ENCODE measurements at places on chromosomes 5 and 9.

DNA sequence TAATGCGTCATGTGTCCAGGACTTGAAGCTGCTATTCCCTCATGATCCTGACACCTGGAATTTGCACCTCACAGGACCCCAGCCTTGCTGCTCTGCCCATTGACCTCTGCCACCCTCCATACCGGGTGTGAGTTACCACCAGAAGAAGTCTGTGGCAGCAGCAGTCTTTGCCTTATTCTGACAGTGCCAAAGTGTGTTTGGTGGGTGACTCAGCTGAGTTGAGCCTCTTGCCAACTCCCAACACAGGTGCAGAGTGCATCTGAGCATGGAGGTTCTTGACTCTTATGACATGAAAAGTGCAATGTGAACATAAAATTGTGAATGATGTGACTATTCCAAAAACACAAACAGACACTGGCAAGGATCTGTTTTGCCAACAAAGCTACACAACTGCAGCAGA lies 1166.5 kb upstream of the CDH18 start:
- DNase-seq = no peak

GRCh38 chr9:94772144-94772543 lies 45.6 kb downstream of the AOPEP start:
- no peak for DNase-seq

GRCh38 chr5:110032376-110032775 lies 342.6 kb downstream of the MAN2A1 start:
- DNase-seq = no peak

DNA sequence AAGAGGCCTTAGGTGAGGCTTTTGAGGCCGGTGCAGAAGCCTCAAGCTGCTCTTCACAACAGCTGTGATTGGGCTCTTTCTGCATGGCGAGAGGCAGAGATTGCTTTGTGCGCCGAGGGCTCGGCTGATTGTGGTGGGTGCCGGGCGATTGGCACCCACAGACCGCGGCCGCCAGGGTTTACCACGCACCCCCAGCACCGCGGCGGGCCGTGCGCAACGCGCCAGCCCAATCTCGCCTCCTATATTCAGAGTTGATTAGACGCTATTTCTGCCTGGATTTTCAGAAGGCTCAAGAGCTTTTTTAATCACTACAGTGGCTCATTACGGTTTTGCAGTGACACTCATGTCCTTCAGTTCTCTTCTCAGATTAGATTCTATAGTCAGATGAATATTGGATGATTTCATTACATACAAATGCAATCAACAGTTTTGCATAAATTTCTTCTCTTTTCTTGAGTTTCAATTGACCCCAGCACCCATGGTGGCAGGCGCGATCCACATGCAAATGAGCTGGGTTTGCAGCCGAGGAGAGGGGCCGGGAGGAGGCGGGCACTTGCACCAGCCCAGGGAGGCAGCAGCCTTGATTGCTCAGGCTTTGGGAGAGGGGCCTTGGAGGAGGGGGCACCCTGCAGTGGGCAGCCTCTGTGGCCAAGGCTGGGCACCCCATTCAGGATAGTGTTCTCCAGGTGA lies 33.8 kb upstream of the PTGS1 start:
- DNase-seq = no peak

DNA sequence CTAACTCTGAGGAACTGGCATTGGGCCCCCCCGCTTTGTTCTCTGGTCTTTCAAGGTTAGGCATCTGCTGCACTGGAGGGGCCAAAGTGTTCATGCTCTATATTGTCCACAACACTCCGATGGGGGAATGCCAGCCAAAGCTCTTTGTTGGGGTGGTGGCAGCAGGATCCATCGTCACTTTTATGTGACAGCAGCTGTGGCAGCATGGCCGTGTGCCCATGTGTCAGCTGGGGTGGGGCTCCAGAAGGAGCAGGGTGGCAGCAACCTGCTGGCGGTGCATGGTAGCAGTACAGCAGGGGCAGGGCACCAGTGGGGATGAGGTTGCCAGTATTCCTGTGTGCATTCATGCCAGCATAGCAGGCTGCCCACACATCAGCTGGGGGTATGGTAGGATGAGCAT lies 28.2 kb downstream of the ITGA2 start:
- DNase-seq = no peak

GRCh38 chr9:71743217-71743705 lies 25.1 kb downstream of the CEMIP2 start:
- no peak for DNase-seq

DNA sequence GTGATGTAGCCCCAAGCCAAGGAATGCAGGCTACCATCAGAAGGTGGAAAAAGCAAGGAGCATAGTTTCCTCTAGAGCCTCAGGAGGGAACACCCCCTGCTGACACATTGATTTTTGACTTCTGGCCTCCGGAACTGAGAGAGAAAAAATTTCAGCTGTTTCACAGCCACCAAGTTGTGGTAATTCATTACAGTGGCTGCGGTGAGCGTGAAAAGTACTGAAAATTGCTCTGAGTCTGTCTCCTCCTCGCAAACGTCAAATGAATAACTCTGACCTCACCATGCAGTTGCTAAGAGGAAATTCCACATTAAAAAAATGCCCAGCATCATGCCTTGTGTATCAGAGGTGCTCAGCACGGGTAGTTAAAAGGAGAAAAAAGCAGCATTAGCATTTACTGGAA lies 277.9 kb upstream of the MSX2 start:
- DNase-seq = no peak

- DNase-seq = no peak
Observed at GRCh38 chr9:69646810-69647209, 25.4 kb downstream of the APBA1 start.

- DNase-seq = no peak
Observed at GRCh38 chr5:113404269-113404668, 30.5 kb downstream of the TSSK1B start.

DNA sequence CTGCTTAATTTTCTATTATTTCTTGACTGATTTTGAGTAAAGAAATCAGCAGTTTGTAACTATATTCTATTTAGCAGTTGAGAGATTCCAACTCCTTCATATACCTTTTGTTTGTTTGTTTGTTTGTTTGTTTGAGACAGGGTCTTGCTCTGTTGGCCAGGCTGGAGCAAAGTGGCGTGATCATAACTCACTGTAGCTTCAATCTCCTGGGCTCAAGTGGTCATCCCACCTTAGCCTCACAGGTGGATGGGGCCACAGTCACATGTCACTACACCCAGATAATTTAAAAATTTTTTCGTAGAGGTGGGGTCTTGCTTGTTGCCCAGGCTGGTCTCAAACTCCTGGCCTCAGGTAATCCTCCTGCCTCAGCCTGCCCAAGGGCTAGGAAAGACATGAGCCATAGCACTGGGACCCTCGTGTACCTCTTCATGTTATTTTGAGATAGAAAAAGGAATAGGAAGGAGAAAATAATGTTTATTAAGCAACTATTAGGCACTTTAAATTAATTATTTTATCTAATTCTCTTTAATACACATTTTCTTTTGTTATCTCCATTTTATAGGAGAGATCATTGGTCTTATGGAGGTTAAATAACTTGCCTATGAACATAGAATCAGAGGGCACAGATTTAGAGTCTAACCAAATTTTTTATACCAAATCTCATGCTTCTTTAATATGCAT lies 133.0 kb downstream of the ZNF608 start:
- DNase-seq = no peak

GRCh38 chr9:28082671-28083070 lies 509.4 kb upstream of the C9orf72 start:
- DNase-seq = no peak

DNA sequence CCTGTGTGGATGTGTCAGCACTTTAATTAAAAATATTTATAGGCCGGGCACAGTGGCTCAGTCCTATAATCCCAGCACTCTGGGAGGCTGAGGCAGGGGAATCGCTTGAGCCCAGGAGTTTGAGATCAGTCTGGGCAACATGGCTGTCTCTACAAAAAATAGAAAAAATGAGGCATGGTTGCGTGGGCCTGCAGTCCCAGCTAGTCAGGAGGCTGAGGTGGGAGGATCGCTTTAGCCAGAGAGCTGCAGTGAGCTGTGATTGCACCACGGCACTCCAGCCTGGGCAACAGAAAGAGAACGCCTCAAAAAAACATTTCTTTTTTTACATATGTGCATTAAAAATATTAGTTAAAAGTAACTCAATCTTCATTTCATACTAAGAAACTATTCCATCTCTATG lies 6.2 kb downstream of the TBC1D9B start:
- DNase-seq = no peak

- no peak for DNase-seq
Observed at GRCh38 chr9:111034898-111035539, 3.3 kb downstream of the LPAR1 start.

GRCh38 chr5:72882989-72883388 lies 66.5 kb downstream of the TNPO1 start:
- DNase-seq = no peak

GRCh38 chr5:3007577-3007976 lies 256.1 kb upstream of the IRX2 start:
- DNase-seq = no peak

DNA sequence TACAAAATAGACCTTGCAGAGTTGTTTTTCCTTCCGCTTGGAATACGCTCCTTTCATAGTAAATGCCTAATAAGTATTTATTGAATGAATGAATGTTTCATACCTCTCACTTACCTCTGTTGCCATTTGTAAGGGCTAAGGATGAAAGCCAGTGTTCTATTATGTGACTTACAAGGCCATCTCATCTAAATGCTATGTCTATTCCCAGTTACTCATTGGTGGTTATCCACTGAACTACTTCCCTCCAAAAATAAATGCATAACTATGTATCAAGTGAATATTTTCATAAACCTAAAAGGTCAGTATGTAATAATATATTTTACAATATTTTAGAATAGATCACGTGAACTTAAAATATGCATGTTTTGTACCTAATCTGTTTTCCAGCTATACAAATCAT lies 670.5 kb upstream of the RGMB start:
- no peak for DNase-seq

GRCh38 chr9:101388507-101388993 lies 3.7 kb upstream of the BAAT start:
- DNase-seq = peak; percentile 11

- DNase-seq = no peak
Observed at GRCh38 chr9:130934246-130934645, 4.8 kb downstream of the FIBCD1 start.

Measured in NCI-H526 (cell line).